ENCODE measurements at places on chromosomes 12 and 14. TPM values are rescaled to one million over a fixed set of nuclear protein-coding genes. Genes with fewer than 3 reads are reported as not detected.

The AMN gene
- not detected for total RNA-seq

The TAS2R42 gene
- total RNA-seq = not detected

The CD69 gene
- not detected for total RNA-seq

The SAMD15 gene
- 6.6 TPM for total RNA-seq

The SYT1 gene
- not detected for total RNA-seq

The GRIP1 gene
- total RNA-seq = 0.27 TPM

The KLHDC1 gene
- 1.0 TPM for total RNA-seq

The NTN4 gene
- 4.0 TPM for total RNA-seq

The TEX52 gene
- not detected for total RNA-seq

The DCN gene
- not detected for total RNA-seq

The KLRB1 gene
- total RNA-seq = not detected

The OVCH1 gene
- not detected for total RNA-seq

The SIRT4 gene
- 2.9 TPM for total RNA-seq

The WNT1 gene
- not detected for total RNA-seq

The GLIPR1L1 gene
- total RNA-seq = not detected

The TDRD9 gene
- not detected for total RNA-seq

The CAPS2 gene
- total RNA-seq = 2.5 TPM

GRCh38 chr12:103503546-103504480, 8.0 kb upstream of the C12orf42 start:
- no peak for DNase-seq

DNA sequence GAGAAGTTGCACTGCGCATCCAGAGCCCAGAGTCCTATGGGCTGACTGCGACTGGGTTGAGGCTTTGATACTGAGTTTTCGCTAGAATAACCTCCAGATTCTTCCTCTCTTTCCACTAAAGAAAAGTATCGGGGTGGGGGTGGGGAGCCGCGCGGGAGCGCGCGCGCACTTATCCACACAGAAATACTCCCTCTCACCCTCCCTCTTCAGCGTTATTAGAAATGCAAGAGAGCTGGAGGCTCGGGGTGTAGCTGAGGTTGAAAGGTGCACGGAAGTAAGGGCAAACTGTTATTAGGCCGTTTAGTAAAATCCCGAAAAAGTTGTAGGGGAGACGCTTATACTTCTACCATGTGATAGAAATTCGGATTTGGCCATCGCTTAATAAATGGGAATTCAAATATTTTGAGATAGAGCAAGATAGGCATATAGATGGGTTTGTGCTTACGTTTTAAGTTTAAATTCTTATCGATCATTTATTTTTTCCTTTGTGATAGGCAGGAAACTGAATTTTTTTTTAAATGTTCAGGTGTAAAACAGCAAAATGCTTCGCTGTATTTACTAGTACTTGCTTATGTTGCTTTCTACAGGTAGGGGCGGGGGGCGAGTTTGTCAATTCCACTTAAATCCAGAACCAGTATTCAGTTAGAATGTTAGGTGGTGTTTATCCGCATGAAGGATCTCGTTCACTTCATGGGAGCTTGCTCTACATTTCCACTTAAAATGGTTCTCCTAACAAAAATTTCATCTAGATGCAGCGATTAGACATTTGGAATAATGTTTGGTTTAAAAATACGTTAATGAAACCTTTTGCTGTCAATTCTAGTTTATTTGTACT, 1.1 kb downstream of the ARHGAP5 start:
- DNase-seq = peak; percentile 72

- DNase-seq = no peak
Observed at GRCh38 chr12:132218915-132219314, 74.7 kb downstream of the NOC4L start.

DNA sequence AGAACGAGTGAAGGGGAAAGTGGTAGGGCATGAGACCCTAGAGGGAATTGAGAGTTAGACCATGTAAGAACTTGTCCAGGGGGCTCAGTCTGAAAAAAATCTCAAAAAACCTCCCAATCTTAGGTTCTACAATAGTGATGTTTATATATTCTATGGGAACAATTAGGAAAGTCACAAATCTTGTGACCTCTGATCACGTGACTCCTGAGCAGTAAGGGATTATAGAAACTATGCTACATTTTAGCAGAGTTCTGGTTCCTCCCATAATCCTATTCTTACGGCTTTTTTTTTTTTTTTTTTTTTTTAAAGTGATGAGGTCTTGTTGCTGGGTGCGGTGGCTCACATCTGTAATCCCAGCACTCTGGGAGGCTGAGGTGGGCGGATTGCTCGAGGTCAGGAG, 5.8 kb downstream of the ADCK1 start:
- no peak for DNase-seq

GRCh38 chr14:31414190-31414833, 6.0 kb downstream of the HEATR5A start:
- DNase-seq = no peak

- DNase-seq = no peak
Observed at GRCh38 chr14:97477353-97477752, 680.2 kb downstream of the VRK1 start.

- no peak for DNase-seq
Observed at GRCh38 chr12:11344500-11344899, 34.3 kb upstream of the PRB4 start.

DNA sequence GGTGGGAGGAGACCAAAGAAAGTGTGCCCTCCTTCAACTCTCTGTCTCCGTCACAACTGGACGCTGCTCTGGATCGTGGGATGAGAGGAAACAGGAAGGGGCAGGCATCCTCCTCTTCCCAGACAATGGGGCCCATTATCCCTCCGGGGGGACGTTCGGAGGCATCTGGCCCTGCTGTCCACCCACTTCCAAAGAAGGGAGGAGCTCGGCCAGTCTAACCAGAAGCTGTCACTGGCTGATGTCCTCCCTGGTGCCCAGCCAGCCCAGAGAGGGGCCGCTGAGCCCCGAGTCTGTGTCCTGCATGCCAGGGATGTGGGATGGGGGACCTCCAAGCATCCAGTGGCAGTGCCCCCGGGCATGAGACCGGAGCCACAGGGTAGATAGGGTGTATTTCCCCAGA, 39.8 kb upstream of the MEG3 start:
- DNase-seq = no peak

DNA sequence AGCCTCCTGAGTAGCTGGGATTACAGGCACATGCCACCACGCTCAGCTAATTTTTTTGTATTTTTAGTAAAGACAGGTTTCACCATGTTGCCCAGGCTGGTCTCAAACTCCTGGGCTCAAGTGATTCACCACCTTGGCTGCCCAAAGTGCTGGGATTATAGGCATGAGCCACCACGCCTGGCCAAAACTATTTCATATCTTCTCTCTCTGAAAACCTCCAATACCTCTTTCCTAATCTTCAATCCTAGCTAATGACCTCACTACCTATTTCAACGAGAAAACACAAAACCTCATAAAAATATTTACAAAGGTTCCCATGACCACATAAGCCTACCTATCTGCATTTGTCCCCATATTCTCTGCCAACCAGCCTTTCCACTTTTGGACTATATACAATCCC, 32.3 kb upstream of the ANKS1B start:
- DNase-seq = no peak

DNA sequence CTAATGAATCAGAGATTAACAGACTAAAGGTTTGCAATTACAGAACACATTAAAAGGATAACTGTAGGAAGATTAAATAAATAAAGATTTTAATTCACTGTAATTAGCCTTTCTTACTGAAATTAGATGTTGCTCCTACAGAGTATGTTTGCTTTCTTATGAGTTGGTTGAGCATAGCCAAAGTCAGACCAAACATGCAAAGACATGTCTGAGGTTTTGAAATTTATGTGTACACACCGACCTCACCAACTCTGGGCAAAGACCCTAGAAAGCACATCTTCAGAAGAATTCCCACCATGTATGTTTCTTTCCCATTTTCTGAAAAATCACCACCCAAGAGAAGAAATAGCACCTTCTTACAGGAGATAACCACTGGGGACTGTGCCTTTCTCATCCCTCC, 159.2 kb downstream of the PAX9 start:
- DNase-seq = no peak

DNA sequence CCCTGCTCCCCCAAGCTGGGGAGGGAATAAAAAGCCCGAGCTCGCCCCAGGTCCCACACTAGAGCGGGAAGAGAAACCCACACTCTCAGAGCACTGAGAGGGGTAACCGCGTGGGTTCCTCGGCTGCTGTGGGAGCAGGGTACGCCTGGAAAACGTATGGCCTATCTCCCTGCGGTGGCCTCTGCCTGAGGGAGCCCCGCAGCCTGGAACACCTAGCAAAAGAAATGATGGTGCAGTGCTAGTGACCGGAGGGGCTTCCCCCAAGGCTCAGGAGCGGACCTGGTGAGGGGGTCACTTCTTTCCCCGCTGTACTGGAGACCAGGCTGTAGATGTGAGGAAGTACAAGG, 2.5 kb upstream of the OR4N2 start:
- DNase-seq = no peak

DNA sequence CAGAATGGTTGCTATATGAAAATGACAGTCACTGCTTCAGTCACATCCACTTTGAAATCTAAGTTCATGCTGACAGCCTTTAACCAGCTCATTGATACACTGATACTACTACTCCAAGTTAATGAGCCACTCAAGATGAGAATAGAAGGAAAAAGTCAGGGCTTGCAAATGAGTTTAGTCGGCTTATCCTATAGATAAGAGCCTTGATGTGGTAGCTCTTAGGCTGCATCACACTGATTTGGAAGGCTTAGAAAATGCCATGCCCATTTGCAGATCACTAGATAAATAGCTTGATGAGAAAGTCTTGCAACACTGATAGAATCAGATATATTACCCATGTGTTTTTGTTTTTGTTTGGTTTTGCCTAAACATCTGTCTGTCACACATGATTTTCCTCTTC, 251.4 kb upstream of the ATXN7L3B start:
- no peak for DNase-seq

GRCh38 chr12:127083008-127083949, 1183.7 kb upstream of the TMEM132C start:
- DNase-seq = peak; percentile 57

GRCh38 chr12:107774349-107775029, at the start of gene ASCL4:
ASCL4 (plus strand) TSS chr12:107774704; CDS start chr12:107775219, 515 bp downstream.
- no peak for DNase-seq

DNA sequence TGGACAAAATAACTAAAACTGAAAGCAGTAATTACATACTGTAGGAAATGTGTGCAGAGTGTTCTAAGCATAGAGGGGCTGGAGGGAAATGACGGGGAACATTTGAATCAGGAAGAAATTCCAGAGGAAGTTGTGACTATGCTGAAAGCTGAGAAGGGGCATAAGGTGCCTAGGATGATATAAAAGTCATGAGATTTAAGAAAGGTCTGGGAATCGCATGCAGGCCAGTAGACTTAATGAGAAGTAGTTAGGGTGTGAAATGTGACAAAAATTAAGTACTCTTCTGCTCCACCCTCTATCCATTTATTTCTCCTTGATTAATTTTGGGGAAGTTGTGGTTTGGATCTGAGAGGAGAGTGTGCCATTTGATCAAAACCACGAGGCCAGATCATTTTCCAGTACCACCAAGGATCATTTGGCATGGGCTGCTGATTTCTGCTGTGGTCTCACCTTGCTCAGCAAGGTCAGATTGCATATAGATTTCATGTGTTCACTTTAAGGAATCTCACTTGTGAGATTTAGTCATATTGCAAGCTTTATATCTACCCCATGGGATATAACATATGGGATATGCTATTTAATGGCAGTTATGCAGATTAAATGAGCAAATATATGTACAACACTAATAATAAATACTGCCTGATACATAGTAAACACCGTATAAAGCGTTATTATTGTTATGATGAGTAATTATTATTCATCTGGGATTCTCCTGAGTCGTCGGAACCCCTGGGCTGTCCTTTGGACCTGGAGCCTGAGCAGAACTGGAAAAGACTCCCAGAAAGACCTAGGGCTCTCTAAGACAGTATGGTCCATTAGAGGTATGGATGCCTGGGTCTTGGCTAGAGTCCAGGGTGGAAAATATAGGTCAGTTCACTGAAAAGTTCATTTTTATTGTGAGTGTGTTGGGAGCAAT, 72.3 kb downstream of the SRGAP1 start:
- DNase-seq = no peak

GRCh38 chr14:69543341-69544115, 31.1 kb downstream of the CCDC177 start:
- DNase-seq = no peak

DNA sequence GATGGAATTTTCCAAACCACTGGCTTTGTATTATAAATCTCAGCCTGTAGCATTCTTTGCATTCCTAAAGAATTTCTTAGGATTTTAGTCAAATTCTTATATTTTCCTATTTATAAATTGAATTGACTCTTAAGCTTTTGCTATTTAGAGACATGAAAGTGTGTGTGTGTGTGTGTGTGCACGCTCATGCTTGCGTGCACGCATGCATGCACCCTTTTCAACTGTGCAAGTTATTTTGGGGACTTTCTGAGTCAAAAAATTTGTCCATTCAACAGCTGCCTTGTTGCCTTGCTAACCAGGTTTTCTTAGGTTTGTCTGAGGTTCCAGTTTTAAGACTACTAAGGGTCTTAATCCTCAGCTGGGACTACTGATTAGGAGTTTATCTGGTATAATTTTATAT, 42.6 kb downstream of the GPATCH2L start:
- no peak for DNase-seq

DNA sequence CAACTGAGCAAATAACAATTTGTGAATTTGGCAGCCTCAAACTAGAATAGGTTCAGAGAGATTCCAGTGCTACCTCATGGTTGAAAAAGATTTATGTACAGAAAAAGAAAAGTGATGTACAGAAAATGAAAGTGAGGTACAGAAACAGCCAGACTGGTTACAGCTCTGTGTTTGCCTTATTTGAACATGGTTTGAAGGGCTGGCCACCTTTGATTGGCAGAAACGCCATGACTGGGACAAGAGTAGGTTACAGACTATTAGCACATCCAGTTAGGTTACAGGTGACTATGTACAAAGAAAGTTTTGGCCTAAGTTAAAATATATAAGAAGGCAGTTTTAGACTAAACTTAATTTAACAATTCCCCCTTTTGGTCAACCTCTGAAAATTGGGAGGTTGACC, 309.4 kb downstream of the BTG1 start:
- no peak for DNase-seq

GRCh38 chr12:51118706-51119105, 35.3 kb upstream of the CSRNP2 start:
- DNase-seq = no peak

GRCh38 chr14:102966681-102967505, 44.4 kb downstream of the AMN start:
- no peak for DNase-seq

GRCh38 chr12:46557539-46558373, 185.2 kb upstream of the SLC38A2 start:
- no peak for DNase-seq

- no peak for DNase-seq
Observed at GRCh38 chr12:81347404-81347803, 269.5 kb downstream of the ACSS3 start.

GRCh38 chr12:50677858-50678257, 86.0 kb upstream of the ATF1 start:
- DNase-seq = peak; percentile 84

Measured in G401 (cell line).